Fibroblast of villous mesenchyme (primary cell): ENCODE measurements at places on chromosomes 11 and 22. TPM values are rescaled to one million over a fixed set of nuclear protein-coding genes. Genes with fewer than 3 reads are reported as not detected.

RAG1 gene
- total RNA-seq = 0.32 and 0.86 TPM in 2 replicates

CCT8L2 gene
- not detected in 2 replicates for total RNA-seq

OR52E8 gene
- total RNA-seq = not detected in 2 replicates

- no peak for DNase-seq
Measured at GRCh38 chr22:46220921-46221320, 29.2 kb downstream of the CDPF1 start.

DNA sequence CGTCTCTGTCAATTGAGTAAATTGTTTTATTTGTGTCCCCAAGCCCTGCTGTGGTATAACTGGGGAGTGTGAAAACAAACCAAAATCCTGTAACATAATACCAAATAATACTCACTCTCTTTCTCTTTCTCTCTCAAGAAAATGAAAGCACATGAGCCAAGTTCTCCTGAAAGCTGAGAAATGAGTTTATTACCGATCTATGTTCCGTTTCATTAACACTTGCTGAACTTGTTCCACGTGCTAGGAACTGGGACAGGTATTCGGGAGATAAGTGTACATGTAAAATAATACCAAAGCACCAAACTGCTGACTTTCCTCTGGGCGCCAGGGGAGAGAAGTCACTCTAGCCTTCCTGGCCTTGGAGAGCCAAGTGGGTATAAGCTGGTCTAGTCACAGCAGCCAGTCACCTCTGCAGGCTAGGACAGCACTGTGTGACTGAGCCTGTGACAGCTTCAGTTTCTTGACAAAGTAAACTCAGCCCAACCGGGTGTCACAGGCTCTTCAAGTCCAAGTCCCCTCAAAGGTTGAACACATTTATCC is 23.1 kb downstream of the CD6 start:
- DNase-seq = no peak

DNA sequence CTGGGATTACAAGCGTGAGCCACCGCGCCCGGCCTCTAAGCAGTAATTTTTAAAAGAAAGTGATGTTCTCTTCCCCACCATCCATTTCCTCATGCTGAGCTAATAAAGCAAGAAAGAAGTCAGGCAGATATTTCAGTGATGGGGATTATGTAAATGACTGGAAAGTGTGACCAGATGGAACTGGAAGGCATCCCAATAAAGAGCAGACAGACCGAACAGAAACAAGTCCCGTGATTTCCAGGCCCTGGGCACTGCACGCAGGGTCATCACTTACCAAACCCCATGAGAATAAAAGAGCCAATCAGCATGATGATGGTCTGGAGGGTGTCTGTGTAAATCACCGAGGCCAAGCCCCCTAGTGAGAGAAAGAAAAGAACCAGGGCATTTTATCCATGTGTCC is 18.2 kb downstream of the SLC5A4 start:
- no peak for DNase-seq

- DNase-seq = peak; percentile 16
Measured at GRCh38 chr11:78336877-78337553, 80.6 kb downstream of the GAB2 start.

DNA sequence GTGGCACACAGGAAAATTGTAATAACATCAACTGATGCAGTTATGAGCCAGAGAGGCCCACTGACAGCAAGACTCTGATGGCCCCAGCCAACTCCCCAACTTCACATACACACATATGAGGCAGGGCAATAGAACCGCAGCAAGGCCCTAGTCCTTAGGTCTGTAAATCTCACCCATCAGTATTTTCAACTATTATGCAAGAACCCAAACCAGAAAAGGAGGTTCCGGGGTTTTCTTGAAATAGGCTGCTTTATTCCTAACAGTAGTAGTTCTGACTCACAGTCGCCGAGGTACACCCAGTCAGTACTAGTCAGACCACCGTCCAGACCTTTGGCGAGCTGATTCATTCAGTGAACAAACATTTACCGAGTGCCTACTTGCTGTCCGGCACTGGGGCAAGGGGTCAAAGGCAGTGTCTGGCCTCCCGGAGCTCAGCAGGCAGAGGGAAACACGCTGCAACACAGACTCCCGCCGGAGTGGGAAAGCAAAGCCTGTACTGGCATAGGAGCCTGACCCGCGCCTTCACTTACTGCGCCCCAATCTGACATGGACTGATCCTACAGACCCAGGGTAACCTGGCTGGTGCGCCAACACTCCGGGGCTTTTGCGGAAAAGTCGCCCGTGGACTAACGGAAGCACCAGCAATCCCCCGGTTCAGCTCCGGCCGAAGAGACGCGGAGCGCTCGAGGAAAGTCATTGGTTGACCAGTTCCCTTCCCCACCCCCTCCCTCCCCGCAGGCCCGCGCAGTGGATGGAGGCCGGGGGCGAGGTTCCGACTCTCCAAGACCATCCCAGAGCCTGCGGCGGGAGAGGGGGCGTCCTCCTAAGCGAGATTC is 1.3 kb downstream of the PLEKHA7 start:
- DNase-seq = peak; percentile 48

- no peak for DNase-seq
Measured at GRCh38 chr22:24170188-24170587, 11.1 kb upstream of the SUSD2 start.

DNA sequence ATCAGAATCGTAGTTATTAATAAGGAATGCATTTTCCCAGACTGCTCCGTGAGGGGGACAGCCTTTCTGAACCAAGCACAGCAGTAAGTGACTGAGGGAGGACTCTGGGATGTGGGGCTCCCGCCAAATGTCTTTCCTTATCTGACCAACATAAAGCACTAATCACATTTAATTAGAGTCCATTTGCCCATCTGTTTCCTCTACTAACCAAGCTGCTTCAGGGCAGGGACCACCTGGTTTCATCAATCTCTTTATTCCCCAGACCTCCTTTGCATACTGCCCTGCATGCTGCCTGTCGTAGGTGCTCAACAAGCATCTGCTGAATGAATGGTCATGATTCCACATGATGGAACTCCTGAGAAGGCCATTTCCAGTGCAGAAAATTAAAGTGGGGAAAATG is 29.4 kb downstream of the SMCO4 start:
- no peak for DNase-seq
